ENCODE measurements at places on chromosomes 12 and 14.

DNA sequence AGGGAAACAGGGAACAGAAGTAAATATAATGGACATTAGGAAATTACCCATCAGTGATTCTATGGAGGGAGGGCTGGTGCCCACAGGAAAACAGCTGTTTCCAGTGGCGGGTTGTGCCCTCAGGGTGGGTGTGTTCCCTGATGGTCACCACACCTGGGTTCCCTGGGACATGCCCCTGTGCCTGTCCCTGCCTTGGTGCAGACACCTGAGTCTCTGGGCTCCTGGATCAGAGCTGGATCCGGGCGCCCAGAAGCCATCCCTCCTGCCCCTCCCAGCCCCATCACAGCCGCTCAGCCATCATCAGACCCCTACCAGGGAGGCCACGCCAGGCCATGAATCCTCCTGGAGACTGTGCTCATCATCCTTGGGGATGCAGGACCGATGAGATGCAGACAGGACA, 307.2 kb upstream of the SFSWAP start:
- no peak for DNase-seq

GRCh38 chr14:20970647-20970982, 15.3 kb downstream of the RNASE2 start:
- no peak for DNase-seq

DNA sequence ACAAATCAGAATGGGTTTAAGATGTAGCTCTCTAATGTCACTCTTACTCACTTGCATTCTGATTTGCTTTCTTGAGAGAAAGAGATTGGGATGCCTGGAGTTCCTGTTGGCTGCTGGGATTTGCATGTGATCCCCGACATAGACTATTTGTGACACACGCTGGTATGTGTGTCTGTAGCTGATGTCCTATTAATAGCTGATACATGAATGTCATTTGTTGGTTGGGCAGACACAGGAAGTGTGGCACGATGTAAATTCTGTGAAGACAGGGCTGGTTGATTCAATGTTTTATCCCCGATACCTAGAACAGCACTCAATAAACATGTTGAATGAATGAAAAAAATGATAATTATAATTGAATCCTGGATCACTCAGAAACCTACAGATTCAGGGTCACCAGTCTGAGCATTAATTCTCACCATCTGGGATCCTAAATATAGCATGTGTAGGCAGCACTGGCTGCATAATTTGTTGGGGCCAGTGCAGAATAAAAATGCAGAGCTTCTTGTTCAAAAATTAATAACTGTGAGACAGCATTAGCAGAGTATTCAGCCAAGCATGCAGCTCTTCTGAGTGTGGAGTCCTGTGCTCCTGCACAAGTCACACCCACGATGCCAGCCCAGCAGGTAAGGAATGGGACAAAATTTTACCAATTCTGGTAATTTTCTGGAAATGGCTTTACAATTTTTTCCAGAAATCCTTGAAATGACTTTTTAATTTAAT, 35.5 kb upstream of the SOCS2 start:
- no peak for DNase-seq

DNA sequence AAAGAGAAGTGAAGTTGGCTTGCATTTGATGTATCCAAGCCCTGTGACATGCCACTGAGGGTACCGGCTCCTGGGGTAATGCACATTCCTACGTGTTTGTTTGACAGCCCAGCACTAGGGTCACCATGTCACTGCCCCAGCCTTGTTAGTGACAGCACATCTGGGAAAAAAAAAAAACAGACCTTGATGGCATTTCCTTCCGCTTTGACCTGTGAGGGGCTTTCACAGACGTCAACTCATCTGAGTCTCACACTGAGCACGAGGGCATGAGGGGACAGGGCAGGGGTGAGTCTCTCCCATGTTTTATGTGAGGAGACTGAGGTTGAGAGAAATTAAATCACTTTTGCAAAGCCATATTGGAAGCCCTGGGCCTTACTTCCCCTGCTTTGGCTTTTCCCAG, 111.5 kb downstream of the NUAK1 start:
- no peak for DNase-seq

All from erythroblast (primary cell).